ENCODE measurements at places on chromosomes 7 and 10.

- DNase-seq = no peak
Measured at GRCh38 chr7:28296571-28297483, 115.5 kb upstream of the CREB5 start.

DNA sequence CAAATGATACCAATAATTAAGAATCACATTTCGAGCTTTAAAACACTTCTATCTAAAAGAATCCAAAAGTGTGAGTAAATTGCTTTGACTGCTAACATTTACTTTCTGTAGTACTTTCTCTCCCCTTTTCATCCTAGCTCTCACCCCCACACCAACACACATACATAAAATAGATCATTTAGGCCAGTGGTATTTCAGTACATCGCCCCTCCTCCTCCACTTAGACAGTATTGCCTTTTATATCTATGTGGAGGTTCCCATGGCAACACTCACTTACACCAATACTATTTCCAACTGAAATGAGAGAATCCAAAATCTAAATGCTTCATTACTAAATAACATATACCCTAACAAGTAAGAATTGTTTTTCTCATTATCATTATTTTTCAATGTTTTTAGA is 58.9 kb downstream of the HIBADH start:
- no peak for DNase-seq

DNA sequence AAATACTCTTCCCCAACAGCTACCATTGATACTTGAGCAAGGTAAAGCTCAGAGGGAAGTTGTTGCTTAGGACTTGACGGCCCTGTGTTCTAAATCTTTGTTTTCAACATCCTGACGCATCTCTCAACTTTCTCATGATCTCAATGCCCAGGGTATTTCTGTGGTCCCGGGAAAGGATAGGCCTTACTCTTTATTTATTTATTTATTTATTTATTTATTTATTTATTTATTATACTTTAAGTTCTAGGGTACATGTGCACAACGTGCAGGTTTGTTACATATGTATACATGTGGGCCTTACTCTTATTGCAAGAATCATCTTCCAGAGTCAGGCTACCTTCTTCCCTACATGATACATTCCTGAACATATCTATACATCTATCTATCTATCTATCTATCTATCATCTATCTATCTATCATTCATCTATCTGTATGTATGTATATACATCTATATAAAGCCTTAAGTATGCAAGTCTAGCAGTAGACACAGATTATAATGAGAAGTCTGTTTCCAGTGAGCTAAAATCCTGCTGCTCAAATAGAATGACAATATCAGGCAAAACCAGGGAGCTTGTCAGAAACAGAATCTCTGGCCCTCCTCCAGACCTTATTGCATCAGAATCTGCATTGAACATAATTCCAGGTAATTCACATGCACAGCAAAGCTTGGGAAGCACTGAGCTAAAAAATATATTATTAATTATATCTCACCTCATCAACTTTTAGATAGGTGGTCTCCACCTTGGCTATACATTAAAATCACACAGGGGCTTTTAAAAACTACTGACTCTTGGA is 12.2 kb upstream of the CPA5 start:
- no peak for DNase-seq

DNA sequence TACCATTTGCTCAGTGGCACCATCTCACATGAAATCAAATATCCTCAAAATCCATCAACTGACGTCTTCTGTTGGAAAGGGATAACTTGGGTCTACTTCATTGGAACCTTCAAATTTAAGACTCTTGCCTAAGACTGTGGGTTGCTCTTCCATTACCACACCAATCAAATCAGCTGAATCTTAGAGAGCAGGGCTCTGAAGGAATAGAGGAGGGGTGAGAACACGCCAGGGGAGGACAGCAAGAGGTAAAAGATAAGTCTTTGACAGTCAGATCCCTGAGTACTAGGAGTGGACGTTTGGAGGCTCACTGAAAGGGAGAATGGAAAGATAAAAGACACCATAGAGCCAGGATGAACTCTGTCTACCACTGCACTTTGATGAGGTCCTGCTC is 107.5 kb downstream of the CCDC71L start:
- DNase-seq = no peak

DNA sequence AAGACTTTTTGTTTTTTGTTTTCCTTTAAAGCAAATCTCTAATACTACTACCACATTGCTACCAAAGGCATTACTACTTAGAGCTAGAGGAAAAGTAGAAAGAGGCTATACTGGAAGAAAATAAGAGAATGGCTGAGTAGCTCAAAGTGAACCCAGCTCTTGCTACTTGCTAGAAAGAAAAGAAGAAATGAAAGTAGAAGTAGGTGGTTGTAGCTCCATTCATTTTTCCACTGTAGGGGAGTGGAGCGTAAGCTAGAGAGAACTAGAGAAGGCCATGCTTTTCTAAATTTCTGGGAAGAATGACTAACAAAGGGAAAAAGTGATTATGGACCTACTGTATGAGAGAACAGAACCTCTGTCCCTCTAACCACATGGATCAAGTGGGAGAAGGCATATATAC is 184.4 kb downstream of the PON1 start:
- DNase-seq = no peak

DNA sequence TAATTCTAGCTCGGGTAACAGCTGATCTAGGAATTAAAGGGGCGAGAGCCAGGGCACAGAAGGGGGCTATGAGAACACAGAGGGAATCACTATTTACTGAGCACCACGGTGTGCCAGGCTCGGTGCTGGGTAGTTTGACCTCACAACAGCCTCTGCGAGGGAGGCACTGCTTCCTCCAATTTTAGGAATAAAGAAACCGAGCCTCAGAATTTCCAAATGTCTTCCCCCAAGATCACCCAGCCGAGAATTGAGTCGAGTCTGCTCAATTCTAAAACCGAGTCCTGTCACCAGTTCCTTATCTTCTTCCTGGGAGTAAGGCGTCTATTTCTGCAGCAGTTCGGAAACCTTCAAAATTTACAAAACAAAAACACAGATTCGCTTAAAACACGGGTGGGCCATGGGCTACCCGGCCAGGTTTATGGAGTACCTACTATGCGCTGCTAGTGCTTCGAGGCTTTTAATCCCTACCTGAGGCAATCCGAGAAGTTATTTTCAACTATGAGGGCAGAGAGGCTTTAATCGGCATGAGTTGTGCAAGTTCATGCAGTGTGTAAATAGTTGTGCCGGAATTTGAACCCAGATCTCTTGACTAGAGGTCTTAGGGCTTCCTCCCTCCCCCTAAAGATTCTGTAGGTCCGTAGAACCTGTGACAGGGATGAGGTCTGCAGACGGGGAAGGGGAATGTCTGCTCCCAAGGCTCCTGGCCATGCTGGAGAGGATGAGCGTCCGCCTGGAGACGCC is 872 bp upstream of the HMX2 start:
- DNase-seq = no peak

DNA sequence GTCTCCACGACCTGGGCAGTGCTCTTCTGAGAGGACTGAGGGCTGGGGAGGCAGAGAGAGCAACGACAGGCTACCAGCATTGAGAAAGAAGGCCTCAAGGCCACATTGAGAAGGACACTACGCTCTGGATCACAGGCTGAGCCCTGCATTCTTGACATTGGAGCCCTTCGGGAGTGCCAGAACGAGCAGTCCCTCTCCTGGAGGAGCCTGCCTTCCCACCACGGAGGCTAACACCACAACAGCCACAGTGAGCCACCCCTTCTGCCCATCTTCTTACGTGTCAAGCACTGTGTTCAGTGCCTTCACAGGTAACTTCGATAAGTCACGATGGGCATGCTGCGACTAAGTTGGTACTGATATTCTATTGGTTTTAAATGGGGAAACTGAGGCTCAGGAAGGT is 267.8 kb downstream of the RPS24 start:
- no peak for DNase-seq

- no peak for DNase-seq
Measured at GRCh38 chr10:73890261-73890660, 15.9 kb upstream of the CAMK2G start.

DNA sequence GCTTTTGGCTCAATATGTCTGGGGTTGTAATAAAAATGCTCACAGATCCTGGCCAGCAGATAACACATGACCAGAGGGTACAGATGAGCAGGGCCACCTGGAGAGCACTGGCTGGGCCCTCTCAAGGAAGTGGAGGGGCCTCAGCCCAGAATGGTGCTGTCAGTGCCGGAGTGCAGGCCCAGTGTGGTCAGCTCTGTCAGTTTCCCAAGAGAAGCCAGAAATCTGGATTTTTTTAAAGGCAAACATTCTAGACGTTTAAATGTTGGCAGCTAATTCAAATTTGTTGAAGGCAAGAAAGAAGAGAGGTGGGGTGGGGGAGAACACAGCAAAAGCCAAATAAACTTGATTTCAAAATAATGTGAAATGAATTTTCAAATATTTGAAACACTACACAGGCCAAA is 2.0 kb downstream of the C10orf105 start:
- DNase-seq = peak; percentile 66

Measured in urinary bladder (tissue), 4 donors.